Stimulated activated memory B cell treated with anti-CD40 and anti-IgM and Interleukin-4, amounts not matched to agents 10 μg/mL and 1 μg/mL and 100 μg/mL, for 72 hours (primary cell): ENCODE measurements at places on chromosomes 11 and 22.

- no peak for ATAC-seq
Measured at GRCh38 chr11:16812274-16812673, 73.8 kb downstream of the C11orf58 start.

- ATAC-seq, result no peak
Measured at GRCh38 chr22:50281957-50282356, 11.8 kb upstream of the MAPK11 start.

GRCh38 chr11:46391578-46392420, at the start of gene CHRM4:
TSS of gene CHRM4 (minus strand) at chr11:46391776. CDS start at chr11:46386557, 5,219 bp downstream.
- ATAC-seq, result no peak

GRCh38 chr11:2483426-2483825, 38.6 kb downstream of the KCNQ1 start:
- no peak for ATAC-seq

- ATAC-seq, result no peak
Measured at GRCh38 chr22:41565403-41566054, 4.7 kb downstream of the CSDC2 start.

GRCh38 chr22:43823911-43824665, 12.0 kb upstream of the EFCAB6 start:
- no peak for ATAC-seq

GRCh38 chr11:109735128-109735527, 313.1 kb downstream of the C11orf87 start:
- ATAC-seq, result no peak

GRCh38 chr11:68872216-68873003, 30.7 kb upstream of the CPT1A start:
- ATAC-seq, result no peak

GRCh38 chr11:123973816-123974215, 3.8 kb downstream of the OR10S1 start:
- ATAC-seq, result no peak

DNA sequence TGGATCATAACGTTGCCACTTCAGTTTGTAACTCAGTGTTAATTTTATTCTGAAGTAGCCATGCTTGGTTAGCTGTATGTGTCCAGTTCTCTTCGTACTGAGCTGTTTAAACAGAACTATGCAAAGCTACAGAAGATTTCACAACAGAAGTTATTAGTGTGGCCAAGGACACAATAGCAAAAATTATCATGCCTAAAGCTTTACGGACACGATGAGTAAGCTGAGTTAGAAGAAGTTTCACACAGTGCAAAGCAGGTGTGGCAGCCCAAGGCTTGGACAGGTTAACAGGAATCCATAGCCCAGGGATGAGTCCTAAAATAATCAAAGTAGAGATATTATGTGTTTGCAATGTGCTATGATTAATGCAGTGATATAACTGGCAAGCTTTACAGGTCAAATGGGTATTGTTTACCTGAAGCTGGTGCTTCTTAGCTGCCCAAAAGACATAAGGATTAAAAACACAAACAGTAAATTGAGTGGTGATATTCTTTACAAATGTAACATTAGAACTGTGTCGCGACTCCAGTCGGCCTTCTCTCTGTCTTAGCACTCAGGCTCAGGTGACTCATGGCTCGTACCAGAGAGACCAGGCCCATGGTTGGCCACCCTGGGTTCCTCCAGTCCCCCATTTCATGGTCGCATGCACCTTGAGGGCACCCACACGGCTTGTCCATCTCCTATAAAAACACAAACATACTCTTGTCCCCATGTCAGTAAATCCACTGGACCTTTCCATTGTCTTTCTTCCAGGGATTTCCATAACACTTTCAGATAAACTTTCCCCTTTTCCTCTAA, 35.5 kb upstream of the NCAM1 start:
- no peak for ATAC-seq

DNA sequence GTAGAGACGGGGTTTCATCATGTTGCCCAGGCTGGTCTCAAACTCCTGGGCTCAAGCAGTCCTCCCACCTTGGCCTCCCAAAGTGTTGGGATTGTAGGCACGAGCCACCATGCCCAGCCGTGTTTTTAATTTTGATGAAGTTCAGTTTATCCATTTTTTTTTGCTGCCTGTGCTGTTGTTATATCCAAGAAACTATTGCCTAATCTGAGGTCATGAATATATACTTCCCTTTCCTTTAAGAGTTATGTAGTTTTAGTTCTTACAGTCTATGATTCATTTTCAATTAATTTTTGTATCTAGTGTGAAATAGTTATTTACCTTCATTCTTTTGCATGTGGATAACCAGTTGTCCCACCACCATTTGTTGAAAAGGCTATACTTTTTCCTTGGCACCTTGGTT, 50.3 kb upstream of the SORL1-AS1 start:
- no peak for ATAC-seq

DNA sequence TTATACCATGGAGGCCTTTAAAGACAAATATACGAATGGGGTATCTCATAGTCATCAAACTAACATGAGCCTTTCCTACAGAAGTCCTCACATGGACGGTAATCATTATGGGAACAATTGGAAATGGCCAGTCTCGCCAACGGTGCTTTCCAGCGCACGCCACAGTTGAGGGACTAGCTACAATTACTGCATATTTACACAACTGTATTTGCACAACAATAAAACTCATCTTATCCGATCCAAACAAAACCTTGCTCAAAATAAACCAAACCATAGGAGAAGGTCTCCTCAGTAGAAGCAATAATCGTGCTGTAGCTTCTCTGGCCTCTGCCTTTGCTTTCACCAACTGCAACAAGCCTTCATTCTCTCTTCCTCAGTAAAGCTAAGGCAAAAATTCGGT, 5.9 kb downstream of the CADM1 start:
- ATAC-seq, result no peak

GRCh38 chr11:26753723-26754504, 32.1 kb upstream of the SLC5A12 start:
- ATAC-seq, result no peak

DNA sequence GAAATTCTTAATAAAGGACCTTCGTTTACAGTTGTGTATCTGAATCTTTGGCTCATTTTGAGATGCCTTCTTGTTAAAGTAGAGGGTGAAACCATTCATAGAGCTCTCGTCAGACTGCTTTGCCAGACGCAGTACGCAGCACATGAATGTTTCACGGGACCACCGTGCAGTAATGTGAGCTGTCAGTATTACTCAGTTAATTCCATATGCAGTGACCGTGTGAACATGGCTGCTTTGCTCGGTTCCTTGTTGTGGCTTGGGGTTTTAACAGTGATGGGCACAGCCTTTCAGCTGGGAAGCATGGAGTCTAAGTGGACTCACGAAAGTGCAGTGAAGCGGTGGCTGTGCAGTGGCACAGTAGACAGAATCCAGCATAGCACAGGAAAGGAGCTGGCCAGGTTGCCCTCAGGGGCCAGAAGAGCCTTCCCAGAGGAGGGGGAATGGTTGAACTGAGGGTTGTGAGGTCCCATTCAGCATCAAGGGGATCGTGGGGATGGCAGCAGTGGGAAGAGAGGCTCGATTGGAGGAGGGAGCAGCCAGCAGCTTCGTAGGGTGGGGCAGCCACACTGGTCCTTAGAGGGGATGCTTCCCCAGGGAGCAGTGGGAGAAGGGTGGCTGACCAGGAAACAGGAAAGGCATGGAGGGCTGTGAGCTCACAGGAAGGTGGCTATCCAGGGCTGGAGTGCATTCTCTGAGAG, 31.4 kb downstream of the PPFIA1 start:
- ATAC-seq, result no peak

DNA sequence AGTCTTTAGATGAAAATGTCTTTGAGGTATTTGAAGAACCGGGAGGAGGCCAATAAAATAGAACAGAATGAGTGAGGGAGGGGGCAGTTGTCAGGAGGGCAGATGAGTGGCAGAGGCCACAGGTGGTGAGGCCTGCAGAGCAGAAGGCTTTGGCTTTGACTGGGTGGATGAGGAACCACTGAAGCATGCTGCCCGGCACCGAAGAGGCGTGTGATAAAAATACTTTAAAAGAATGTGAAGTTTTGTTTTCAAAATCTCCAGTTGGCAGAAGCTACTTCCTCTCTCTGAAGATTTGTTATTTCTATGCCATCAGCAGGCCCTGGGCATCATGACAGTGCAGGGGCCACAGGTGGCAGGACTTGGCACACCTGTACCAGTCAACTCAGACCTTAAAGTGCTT, 6.3 kb downstream of the MS4A12 start:
- ATAC-seq, result peak; percentile 98

DNA sequence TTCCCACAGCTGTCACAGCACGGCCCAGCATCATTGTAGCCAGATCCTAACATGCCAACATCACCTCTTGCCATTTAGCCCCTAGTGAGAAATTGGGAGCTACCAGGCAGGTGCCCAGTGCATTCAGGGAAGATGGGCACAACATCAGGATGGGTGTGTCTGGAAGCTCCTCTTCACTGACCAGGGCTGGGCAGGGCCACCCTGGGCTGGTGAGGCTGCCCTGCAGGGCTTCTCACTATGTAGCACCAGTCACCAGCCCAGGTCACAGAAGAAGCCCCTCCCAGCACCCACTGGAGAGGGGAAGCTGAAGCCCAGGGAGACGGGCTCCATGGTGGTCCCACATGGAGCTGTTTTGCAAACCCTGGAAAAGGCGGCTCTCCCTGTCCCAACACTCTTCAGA, 13.9 kb downstream of the ZNF74 start:
- no peak for ATAC-seq

GRCh38 chr11:64206457-64207255, at the start of gene FERMT3:
TSS of gene FERMT3 (plus strand) at chr11:64206721. CDS start at chr11:64207365, 644 bp downstream.
- ATAC-seq, result peak; percentile 79

- peak; percentile 57 for ATAC-seq
Measured at GRCh38 chr22:44735518-44736428, 16.6 kb upstream of the ARHGAP8 start.

- no peak for ATAC-seq
Measured at GRCh38 chr11:44784436-44784760, 57.6 kb downstream of the TSPAN18 start.

- no peak for ATAC-seq
Measured at GRCh38 chr11:100978442-100978841, 151.2 kb downstream of the PGR start.

- no peak for ATAC-seq
Measured at GRCh38 chr11:92752122-92752521, 217.3 kb upstream of the MTNR1B start.

- ATAC-seq, result no peak
Measured at GRCh38 chr11:14902650-14903350, 10.8 kb upstream of the CYP2R1 start.

DNA sequence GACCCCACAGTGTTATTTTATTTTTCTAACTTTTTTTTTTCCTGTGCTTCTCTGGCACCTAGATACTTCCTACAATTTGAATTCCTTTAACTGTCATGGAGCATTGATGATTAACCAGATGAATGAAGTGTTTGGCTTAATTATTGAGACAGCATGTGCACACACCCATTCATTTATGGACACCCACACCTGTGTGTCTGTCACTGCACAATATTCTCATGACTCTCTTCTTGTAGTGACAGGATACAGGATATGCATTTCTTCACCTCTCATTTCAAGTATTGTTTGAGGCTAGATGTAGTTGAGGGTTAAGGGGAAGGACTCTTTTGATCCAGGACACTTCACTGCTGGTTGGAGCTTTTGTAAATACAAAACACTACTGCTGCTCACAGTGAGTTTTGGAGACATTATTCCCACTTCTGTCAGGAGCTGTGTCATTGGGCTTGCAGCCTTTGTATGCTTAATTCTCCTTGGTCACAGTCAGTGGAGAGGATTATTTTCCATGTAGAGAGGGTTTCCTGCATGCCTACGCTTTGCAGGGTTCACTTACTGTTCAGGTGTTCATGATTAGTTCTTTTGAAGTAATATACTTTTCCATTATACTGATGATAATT, 33.5 kb downstream of the SPECC1L start:
- ATAC-seq, result no peak

DNA sequence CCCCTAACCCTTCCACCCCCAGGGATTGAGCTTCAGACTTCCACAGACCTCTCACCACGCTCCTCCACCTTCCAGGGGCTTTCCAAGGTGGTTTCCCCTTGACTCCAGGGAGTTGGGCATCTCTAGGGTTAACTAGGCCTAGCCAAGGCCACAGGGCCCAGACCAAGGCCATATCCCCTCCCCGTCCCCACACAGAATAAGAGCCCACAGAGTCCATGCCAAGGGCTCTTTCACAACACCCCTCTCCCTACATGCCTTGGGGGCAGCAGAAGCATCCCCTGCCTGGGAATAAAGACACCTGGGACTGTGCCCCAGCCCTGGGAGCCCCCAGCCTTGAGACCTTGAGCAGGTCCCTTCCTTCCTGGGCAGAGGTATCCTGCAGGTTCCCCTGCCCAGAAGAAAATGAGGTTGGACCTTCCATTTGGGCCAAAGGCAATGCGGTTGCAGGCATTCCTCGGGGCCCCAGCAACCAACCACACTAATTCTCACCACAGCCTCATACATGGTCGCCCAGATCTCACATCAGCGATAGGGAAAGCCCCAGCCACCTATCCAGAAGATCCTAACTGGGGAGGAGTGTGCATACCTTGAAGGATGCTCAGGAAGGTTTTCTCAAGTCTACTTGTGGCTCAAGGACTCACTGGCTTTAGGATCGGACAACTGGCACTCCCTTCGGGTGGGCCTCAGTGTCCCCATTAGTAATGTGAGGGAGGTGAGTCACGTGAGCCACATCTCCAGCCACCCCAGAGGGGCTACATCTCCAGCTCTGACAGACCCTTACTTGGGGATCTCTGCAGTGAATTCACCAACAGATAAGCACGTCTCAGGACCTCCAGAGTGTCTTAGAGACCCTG, 1.7 kb downstream of the GDPD5 start:
- ATAC-seq, result no peak

DNA sequence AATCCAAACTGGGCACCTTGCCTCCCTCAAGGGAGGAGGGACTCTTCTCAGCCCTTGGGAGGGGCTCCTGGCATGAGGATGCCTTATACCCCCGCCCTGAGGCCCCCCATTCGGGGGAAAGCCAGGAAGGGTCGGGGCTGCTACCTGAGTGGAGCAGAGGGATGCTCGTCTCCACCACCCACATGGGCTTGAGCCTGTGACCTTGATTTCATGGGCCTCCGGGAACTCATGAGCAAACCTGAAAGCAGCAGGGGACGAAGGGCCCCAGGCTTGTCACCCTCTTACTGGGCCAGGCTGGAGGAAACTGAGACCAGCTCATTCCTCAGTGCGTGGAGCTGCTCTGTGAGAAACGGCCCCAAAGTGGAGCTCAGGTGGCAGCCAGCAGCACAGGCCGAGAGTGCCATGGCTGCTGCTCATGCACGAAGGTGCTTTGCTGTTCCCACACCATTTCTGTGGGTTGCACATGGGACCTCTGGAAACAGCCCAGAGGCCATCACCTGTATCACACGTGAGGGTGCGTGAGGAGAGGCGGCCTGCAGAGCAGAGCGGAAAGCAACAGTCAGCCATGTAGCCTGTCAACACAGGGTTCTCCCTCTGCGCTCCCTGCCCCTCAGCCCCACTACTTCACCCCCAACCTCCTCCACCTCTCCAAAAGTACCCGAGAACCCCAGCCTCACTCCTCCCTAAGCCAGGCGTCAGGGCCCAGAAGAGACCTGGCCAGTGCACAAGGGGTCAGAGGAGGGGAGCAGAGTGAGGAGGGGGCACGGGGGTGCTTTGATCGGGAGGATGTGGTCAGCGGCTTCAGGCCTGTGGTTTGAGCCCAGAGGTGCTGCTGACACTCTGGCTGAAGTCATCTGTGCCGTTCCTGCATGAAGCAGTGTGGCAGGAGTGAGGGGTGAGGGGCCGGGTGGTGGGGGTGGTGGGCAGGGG, 14.1 kb upstream of the IL2RB start:
- peak; percentile 65 for ATAC-seq
